ENCODE measurements at places on chromosomes 4 and X. TPM values are rescaled to one million over a fixed set of nuclear protein-coding genes. Genes with fewer than 3 reads are reported as not detected.
A peak's percentile ranks its signal among the peaks of the same experiment; 100 is the strongest.

GRCh38 chrX:10156199-10157031 lies at the start of gene CLCN4:
CLCN4 (plus strand) TSS chrX:10156975; CDS start chrX:10185033, 28,058 bp downstream.
- ATAC-seq, result peak; percentile 91

DNA sequence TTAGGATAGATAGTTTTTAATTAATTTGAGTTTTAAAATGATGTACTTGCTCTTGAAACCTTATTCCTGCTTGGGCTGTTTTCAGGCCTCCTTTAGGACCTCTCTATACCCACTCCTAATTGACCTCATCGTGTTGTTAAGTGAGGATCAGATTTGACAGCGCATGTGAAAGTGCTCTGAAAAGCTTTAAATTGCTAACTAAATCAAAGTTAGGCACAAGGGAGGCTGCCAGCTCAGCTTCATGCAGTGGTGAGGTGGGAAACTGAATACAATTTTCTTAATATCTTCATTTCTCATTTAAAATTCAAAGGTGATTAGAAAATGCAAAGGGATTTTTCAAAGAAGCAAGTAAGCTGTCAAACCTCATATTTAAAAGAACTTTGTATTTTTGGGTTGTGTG lies 20.0 kb downstream of the FHDC1 start:
- ATAC-seq, result no peak

- no peak for ATAC-seq
Observed at GRCh38 chr4:39855909-39856512, 121.7 kb downstream of the PDS5A start.

DNA sequence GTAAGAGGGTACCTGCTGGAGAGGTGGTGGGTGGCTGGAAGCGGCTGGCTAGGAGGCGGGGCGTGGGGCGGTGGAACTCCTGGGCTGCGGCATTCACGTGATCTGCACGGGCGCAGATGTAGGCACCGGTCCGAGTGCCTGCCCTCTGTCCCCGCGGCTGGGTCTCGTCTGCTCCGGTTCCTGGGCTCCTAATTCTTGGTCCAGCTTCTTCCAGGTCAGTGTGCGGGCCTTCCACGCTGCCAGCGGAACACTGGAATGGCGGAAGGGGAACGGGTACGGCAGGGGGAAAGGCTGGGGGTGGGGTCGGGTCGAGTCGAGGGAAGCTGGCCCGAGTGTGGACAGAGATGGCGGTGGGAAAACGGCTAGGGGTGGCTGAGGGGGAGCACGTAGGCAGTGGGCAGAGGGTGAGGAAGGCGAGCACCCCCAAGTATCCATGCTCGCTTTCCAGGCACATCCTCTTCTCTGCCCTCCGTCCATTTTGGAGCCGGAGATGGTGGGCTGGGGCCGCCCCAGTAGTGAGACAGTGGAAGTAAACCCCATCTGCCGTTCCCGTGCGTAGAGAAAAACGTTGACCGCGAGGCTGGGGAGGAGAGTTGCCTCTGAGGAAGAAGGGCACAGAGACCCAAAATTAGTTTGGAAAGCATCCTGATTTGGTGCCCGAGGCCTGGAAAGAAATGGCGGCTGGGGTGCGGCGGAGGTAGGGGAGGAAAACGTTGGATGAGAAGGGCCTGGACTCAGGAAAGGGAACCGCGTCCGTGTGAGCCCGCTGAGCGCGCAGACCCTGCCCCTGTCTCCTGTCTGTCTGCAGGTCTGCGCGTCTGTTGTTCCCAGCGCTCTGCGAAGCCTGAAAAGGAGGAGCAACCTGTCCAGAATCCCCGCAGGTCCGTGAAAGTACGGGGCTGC lies at the start of gene TCEAL4:
Gene TCEAL4, plus strand, starts transcription at position 105 of the 903 bp plus-strand sequence. CDS start 1,161 bp downstream, outside the sequence.
- peak; percentile 97 for ATAC-seq

DNA sequence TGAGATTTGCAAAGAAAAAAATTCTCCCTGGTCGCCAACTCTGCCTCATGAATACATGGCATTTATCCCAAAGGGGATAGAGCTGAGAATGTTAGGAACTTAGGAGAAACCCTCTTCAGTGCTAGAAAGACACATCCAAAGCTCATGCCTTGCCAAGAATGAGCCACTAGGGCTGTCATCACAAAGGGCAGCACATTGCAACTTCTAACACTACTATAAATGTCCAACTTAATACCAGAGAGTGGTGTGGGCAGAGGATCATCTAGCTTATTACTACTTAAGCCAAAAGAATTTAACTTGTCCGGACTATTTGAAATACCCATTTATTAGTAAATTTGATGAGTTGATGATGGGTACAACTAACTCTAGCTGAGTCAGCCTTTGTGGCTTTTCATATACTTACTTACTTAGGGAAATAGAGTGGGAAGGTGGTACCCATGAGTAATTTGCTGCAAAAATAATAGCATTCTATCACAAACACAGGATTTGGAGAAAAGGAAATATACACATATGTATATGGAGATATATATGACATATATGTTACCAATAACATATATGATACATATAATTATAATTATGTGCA lies 66.3 kb upstream of the GAB1 start:
- no peak for ATAC-seq

GRCh38 chrX:72716766-72717165 lies 2.7 kb upstream of the PHKA1 start:
- no peak for ATAC-seq

GRCh38 chrX:149472625-149473024 lies 32.5 kb downstream of the IDS start:
- no peak for ATAC-seq

GRCh38 chr4:81040012-81040659 lies 9.6 kb downstream of the BMP3 start:
- peak; percentile 52 for ATAC-seq

Gene CYP2U1
- total RNA-seq, result 5.0 TPM

GRCh38 chrX:118847676-118848075 lies 24.1 kb downstream of the ZCCHC12 start:
- ATAC-seq, result peak; percentile 60

- no peak for ATAC-seq
Observed at GRCh38 chr4:69122476-69122875, 26.2 kb downstream of the UGT2B7 start.

- no peak for ATAC-seq
Observed at GRCh38 chr4:105014635-105015034, 132.0 kb upstream of the TET2 start.

GRCh38 chr4:108024878-108025165 lies 35.1 kb downstream of the HADH start:
- ATAC-seq, result no peak

DNA sequence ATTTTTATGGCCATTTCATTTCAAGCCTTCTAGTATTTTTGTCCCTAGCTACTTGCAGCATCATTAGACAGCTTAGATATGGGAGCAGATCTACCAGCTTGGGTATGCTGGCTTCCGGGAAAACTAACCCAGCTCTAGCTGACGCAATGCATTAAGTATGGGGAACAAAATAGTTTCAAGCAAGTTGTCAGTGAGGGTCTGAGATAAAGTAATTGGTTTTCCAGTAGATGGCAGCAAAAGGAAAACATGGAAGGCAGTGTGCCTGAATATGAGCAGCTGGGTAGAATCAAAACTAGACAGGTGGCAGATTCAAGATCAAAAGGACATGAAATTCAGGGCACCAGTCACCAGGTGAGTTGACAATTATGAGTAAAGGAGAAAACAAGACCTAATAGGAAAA lies 340.9 kb upstream of the CTSO start:
- ATAC-seq, result peak; percentile 35

Gene IGFBP7
- 0.78 TPM for total RNA-seq

DNA sequence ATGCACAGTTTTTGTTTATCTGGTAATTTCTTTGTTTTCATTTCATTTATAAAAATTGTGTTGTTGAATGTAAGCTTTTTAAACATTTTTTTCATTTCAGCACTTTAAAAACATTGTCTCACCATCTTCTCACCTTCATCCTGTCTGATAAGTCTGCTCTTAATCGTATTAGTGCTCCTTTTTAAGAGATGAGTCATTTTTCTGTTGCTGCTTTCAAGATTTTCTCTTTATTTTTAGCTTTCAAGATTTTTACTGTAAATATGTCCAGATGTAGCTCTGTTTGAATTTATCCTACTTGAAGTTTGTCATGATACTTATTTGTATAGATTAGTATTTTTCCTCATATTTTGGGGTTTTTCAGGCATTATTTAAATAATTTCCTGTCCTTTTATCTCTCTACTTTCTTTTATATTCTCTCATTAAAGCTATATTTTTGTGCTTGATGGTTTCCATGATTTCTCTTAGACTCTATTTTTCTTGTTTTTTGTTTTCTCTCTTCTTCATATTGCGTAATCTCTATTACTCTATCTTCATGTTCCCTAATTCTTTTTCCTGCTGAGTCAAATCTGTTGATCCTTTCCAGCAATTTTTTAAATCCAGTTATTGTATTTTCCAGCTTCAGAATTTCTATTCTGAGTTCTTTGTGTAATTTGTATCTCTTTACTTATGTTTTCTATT lies 1400.4 kb upstream of the PCDH7 start:
- ATAC-seq, result no peak

GRCh38 chrX:153516073-153516472 lies 1.4 kb upstream of the ATP2B3 start:
- ATAC-seq, result no peak

- no peak for ATAC-seq
Observed at GRCh38 chr4:39497909-39498726, 29.1 kb downstream of the UGDH start.

Gene CTAG2
- total RNA-seq, result not detected
